ENCODE measurements at places on chromosomes 12 and 14.

DNA sequence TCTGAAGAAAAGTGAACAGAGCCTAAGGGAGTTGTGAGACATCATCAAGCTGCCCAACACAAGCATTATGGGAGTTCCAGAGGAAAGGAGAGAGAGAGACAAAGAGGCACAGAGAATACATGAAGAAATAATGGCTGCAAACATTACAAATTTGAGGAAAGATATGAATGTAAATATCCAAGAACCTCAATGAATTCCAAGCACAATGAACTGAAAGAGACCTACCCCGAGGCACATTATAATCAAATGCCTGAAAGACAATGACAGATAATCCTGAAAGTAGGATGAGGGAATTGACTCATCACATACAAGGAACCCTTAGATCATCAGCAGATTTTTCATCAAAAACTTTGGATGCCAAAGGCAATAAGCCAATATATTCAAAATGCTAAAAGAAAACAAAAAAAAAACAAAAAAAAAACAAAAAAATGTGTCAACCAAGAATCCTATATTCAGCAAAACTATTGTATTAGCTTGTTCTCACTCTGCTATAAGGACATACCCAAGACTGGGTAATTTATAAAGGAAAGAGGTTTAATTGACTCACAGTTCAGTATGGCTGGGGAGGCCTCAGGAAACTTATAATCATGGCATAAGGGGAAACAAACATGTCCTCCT lies 37.8 kb downstream of the BCL2L14 start:
- no peak for DNase-seq

- DNase-seq, result no peak
Measured at GRCh38 chr12:57479043-57479375, 657 bp downstream of the ARHGAP9 start.

GRCh38 chr12:45557016-45557415 lies 172.5 kb upstream of the ARID2 start:
- DNase-seq, result no peak

- no peak for DNase-seq
Measured at GRCh38 chr12:78171061-78171460, 340.4 kb downstream of the NAV3 start.

DNA sequence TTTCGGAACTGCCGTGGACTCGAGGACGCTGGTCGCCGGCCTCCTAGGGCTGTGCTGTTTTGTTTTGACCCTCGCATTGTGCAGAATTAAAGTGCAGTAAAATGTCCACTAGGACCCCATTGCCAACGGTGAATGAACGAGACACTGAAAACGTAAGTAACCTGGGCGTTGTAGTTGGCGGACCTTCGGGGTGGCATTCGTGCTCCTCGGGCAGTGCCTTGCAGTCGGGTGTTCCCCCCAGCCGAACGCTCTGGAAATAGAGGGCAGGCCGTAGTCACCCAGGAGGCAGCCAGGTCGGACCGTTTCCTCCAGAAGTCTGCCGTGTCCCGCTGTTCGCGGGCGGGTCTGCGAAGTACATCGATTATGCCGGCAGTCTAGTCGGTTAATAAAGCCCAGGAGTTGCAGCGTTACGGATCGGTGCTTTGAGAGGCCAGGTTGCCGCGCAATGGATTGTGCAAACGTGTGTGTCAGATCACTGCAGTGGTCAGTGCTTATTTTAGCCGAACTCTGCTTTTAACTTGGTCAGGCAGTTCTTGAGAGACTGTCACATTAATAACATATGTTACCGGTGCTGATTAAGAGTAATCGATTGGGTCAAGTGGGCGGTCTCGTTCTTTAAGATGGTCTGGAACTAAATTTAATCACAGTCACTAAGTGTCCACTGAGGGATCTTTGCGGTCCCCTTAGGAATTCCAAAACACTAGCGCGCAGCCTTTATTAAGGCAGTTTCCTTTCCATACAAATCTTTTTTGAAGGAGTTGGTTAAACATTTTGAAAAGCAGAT lies 906 bp downstream of the MARK3 start:
- DNase-seq, result no peak

DNA sequence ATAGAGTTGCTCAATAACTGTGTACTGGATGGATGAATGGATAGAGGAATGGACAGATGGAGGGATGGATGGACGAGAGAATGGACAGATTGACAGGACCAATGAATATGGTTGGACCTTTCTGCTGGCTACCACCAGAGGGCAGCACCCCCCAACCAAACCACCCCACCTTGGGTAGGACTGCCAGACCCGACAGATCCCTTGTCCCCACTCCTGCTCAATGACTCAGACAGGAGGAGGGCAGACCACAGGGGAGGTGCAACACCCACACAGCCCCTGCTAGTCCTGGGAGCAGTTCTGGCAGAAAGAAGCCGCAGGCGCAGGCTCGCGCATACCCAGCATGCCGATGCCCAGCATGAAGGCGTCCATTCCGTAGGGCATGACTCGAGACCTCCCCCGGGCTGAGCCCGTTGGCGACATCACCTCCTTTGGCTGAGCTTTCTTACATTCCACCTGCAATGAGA lies 12.4 kb downstream of the MSI1 start:
- peak; percentile 41 for DNase-seq

DNA sequence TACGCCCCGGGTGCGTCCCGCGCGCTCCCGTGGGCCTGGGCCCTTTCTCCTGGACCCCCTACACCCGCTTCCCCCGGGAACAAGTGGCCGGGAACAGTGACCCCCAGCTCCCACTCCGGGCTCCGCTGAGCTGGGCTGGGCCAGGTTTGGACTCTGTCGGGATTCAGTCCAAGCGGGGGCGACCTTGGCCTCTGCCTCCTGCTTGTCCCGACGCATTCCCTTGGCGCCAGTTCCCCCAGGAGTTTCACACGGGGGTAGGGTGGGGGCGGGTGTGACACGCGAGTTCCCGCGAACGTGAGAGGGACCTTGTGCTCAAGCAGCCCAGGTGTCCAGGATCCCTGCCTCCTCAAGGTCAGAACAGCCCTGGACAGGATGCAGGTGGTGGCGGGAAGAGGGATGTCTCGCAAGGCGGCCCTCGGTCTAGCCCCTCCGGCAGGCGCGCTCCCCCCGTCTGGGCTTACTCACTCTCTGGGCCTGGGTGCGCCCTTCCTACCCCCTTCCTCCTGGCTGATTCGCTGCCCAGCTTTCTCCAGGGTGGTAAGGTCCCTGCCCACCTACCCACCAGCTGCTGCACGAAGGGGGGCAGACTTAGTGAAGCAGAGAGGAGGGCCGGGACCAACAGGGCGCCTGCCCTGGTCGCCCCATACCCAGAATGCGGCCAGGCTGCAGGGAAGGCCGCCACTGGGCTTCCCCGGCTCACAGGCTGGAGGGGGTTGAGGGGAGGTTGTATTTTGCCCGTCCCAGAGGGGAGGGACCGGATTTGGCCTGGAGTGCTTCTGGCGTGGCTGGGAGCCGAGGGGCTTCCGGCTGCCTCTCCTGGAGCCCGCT lies 862 bp downstream of the CRIP2 start:
- DNase-seq, result no peak

DNA sequence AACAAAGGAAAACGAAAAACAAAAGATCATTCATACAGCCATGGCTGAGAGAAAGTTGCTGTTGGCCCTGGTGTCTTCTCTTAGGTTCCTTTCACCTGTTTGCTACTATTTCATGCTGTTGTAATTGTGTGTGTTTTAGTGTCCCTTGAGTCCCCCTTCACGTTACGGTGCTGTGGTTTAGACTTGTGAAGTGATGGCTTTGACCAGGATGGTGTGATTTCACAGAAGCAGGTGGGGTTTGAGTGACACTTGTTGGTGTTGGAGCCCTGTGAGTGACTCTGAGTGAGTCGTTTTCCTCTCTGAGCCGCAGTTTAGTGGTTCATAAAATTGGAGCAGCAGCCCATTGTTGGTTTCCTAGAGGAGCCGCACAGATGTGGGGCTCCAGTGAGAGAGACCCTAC lies 635.4 kb downstream of the VRK1 start:
- no peak for DNase-seq

GRCh38 chr12:79174626-79175025 lies 310.1 kb downstream of the SYT1 start:
- no peak for DNase-seq

DNA sequence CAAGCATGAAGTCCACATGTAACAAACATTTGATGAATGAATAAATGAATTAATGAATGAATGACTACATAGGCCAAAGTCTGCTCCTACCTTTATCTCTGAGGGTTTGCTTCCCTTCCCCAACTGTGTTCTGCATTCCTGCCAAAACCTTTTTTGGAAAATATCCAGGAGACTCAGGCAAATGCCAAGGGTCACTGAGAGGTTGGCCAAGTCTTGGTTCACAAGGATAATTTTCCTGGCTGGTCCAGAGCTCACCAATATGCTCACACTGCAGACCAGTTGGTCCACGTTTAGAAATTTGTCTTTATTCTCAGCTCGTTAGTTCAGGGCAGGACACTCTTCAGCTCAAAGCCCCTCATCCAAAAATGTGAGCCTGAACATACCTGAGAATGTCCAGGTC lies 10.2 kb downstream of the TMEM233 start:
- no peak for DNase-seq

- no peak for DNase-seq
Measured at GRCh38 chr14:25843481-25844470, 754.1 kb downstream of the NOVA1 start.

DNA sequence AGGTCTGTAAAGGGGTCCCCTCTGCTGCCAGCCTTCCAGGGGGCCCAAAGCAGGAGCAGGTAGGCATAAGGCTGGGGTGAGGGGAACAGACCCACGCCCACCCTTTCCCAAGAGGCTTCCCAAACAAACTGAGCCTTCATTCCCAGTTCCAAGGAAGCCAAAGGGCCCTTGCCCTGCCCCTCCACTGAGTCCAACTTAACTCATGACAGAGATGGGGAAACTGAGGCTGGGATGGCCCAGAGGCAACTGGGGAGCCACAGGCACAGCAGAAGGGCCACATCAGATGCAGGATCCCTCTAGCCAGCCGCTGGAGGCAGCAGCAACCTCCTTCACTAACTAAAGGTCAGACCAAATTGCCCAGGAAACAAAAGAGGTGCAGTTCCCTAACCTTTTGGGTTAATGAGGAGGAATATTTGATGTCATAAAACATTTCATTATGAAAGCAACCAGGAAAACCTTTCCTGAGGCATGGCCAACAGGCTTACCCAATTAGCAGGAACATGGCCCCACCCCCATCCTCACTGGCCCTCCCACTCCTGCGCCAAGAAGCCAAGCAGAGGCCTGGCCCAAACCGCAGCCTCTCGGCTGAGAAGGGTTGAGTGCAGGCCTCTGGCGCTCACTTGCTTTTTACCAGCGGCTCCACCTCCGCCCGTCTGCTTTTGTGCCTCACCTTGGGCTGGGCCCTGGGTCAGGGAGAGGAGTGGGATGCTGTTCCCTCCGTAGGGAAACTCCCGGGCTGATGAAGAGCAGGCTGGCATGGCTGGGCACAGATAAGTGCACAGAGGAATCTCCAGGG lies 293.5 kb upstream of the RTL1 start:
- DNase-seq, result no peak

DNA sequence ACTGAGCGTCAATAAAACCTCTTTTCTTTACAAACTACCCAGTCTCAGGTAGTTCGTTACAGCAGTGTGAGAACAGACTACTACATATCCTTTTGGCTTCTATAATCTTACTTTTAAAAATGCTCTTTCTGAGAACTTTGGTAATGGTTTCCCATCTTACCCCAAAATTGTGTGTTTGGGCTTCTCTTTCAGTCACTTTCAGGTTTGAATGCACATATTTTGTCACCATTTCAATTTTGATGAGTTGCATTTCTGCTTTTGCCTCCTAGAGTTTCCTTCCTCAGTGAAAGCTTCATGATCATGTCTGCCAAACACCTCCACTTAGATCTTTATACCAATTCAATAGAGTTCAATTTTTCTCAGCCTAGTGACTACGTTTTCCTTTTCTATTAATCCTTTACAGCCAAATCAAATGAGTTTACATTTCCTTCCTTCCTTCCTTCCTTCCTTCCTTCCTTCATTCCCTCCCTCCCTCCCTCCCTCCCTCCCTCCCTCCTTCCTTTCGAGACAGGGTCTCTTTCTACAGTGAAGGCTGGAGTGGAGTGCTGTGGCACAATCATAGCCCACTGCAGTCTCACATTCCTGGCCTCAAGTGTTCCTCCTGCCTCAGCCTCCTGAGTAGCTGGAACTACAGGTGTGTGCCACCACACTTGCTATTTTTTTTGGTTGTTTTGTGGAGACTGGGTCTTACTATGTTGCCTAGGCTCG lies 124.9 kb downstream of the BCAT1 start:
- no peak for DNase-seq

GRCh38 chr12:122646517-122647217 lies 56.5 kb downstream of the HCAR2 start:
- peak; percentile 60 for DNase-seq

All from AG04450 (cell line).